ENCODE measurements at places on chromosomes 3 and 15.
A peak's percentile ranks its signal among the peaks of the same experiment; 100 is the strongest.

DNA sequence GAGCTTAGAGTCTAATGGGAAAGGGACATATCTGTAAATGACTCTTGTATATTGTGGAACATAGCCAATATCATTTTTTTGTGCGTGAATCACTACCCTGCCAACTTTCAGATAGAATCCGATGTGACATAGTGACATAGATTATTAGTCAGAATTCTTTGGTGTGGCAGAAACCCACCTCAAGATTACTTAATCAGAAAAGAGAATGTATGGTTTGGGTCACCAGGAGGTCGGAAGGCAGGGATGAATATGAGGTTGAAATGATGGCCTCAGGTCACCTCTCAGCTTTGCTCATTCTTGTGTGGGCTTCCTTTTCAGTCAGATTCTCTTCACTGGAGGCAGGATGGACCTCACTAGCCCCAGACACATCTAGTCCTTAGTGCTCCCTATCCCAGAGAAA, 41.4 kb downstream of the SNAPC5 start:
- DNase-seq, result no peak

DNA sequence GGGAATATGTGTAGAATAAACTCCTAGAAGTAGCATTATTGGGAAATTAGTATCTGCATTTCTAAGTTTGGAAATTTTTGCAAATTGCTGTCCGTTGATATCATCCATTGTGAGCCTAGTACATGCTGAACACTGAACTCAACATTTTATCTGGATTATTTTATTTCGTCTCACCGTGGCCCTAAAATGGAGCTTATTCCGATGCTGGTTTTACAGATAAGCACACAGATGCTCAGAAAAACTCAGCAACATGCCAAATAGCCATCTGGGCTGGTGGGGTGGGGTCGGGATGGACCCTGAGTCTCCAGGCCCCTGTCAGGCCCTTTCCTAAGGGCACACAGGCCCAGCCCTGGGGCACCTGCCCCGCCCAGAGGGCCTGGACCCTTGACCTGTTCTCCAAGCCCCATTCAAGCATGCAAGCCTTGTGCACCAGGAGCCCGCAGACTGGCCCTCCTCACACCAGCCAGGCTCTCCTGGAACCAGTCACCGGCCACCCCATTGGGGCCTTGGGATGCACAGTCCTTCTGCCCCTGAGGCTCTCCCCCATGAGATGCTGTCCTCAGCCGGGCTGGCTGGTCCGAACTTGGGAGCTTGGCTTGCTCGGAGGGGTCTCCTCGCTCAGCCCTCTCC, 20.7 kb upstream of the KLF13 start:
- DNase-seq, result no peak

GRCh38 chr3:138066383-138066782, 49.0 kb downstream of the DZIP1L start:
- DNase-seq, result no peak

- no peak for DNase-seq
Measured at GRCh38 chr3:157128771-157129681, 30.9 kb downstream of the CCNL1 start.

DNA sequence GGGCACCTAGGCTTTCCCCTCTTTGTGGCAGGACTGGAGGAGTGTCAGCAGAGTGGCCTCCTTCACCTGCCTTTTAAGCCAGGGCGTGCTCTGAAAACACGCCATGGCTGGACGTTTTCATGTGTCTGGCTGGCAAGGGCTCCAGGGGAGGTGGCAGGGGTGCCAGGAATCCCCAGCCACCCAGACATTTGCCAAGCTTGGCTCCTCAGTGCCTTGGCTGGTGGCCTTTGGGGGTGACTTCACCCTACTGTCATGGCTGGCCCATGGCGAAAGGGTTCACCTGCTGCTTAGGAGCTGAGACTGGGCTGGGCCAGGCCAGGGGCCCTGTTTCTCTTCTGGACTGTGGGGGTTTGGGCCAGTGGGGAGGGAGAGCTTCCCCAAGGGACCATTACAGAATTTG, 17.6 kb downstream of the KLF13 start:
- no peak for DNase-seq

- DNase-seq, result peak; percentile 35
Measured at GRCh38 chr3:46898321-46899150, 21.0 kb downstream of the PTH1R start.

DNA sequence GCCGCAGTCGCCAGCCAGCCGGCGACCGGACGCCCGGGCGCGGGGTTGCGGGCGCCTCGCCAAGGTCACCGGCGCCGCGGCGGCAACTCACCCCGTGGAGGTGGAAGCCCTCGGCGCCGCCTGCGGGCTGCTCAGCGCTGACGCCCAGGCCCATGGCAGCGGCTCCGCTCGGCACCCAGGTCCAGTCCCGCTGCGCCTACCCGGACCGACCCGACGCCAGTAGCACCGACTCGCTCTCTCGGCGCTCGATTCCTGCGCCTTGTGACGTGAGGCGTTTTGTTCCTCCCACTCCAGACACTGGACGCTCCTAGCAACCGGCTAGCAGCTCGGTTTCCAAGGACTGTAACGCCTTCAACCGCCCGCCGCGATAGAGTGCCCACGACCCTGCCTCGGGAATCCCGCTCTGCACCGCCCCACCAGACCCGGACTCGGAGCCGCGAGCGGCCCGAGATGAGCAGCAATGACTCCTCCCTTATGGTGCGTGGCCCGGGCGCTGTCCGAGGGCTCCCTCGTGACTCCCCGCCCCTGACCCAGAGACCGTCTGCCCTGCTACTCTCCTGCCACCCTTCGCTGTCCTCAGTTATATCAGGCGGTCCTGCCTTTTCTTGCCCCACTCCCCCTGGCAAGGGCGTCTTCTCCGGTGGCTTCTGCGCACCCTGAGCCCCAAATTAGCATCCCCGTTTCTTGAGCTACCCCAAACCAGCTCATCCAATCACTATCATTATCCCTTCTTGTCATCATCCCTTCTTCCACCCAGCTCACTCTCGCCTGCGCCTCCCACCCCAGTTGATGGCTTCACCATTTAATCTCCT, at the start of the genes GORASP1 and TTC21A:
TSS of gene GORASP1 (minus strand) at position 240 of the 812 bp plus-strand sequence. CDS start at position 154, 86 bp downstream.
TSS of gene TTC21A (plus strand) at position 293 of the 812 bp plus-strand sequence. CDS start at position 451, 158 bp downstream.
- peak; percentile 84 for DNase-seq

GRCh38 chr15:80246425-80246894, 5.6 kb downstream of the CTXND1 start:
- no peak for DNase-seq

DNA sequence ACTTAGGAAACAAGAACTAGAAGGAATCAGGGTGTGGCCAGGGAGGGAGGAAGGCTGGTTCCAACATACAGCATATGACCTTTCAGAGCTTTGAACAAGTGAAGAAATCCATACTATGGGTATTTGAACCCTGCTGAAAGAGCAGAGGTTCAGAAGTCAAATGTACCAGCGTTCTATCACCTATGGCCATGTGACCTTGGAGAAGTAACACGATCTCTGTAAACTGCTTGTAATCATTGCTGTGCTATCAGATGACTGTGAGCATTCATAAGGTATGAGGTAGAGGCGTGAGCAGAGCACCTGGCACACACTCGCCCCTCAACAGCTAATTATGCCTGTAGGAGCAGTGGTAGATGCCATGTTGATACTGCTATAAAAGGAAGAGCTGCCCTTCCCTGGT, 55.2 kb downstream of the KLHL6 start:
- no peak for DNase-seq

GRCh38 chr3:13583251-13584180, 34.6 kb downstream of the FBLN2 start:
- DNase-seq, result no peak

GRCh38 chr3:172777901-172778300, 27.4 kb downstream of the ECT2 start:
- DNase-seq, result no peak

DNA sequence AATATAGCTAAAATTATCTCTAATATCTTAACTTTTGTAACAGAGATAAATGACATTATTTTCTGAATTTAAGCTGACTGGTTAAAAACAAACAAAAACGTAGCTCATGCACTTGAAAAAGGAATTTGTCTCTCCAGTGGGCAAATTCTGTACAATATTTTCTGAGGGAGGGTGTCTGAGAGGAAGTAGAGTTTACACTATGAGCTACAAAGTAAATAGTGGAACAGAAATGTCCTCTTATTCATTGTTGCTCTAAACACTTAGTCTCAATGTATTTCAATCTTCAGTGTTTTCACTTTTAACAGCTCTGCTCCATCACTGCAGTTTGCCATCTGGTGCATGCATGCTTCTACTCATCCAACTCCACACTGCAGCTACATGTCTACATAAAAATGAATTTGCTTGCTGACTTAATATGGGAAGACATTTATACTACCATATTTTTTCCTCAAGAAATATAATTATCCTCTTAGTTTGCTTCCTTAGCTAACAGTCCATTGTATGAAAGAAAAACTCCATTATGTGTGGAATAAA, 817.4 kb upstream of the LMCD1 start:
- no peak for DNase-seq

- DNase-seq, result no peak
Measured at GRCh38 chr3:169083163-169083562, 580.3 kb downstream of the MECOM start.

GRCh38 chr3:113867506-113867905, 28.9 kb downstream of the GRAMD1C start:
- DNase-seq, result no peak

DNA sequence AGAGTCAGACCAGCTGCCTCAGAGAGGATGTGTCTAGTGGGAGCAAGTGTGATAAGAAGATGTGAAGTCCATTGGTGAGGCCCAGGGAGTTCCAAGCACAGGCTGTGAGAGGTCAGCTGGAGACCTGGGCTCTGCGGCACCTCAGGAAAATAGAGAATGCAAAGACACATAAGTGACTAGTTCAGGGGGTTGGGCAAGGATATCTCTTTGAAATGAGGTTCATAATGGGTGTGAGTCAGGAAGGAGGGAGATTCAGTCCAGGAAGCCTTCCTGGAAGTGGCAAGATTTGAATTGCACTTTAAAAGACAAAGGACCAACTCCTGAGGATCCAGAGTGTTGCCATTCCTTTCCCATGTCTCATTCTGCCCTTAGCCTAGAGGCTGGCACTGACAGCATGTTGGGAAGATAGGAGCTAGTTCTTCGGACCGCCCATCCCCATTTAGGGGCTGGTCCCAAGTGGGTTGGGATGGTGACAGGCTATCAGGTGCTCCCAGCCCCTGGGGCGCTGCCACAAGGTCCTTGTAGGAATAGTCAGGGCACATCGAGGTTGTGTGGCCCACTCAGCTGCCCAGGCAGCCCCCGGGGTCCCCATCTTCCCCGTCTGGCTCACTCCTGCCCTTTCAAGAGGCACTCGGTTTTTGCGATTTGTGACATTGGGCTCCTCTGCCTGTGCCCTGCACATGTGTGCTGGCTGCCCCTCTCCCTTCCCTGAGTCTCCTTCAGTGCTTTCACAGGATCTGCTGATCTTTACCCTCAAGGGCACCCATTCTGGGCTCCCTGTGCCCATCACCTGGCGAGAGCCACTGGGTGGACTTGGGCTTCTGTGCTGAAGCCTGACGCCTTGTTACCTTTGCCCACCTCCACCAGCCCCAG, 23.7 kb downstream of the ESYT3 start:
- DNase-seq, result no peak

DNA sequence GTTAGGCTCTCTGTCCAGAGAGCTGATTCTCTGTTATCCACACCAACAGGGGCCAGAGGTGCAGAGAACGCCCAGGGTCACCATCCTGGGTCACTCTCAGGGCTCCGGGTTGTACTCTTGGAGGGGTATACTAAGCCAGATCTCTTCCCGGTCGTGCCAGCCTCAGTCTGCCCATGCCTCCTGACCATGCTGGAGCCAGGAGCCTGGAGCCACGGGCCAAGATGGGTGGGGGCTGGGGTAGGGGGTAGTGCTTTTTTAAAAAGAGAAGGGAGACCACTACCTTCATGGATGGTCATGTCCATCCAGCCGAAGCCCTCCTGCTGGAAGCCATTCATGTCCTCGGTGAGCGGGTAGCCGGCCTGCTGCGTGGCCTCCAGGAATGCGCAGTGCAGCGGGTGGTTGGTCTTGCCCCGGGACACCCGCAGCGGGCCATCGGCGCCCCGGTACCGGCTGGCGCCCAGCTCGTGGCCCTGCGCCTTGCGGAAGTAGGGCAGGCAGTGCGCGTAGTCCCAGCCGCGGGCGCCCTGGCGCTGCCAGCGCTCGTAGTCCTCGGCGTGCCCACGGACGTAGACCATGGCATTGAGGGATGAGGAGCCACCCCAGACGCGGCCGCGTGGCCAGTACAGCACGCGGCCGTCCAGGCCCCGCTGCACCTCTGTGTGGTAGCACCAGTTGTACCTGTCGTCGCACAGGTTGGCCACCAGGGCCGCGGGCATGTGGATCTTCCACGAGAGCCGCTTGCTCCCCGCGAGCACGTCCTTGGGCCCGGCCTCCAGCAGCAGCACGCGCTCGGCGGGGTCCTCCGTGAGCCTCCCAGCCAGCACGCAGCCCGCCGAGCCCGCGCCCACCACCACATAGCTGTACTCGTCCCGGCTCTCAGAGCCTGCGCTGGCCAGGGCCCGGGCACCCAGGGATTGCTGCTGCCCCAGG, 22.9 kb downstream of the CHDH start:
- peak; percentile 16 for DNase-seq

DNA sequence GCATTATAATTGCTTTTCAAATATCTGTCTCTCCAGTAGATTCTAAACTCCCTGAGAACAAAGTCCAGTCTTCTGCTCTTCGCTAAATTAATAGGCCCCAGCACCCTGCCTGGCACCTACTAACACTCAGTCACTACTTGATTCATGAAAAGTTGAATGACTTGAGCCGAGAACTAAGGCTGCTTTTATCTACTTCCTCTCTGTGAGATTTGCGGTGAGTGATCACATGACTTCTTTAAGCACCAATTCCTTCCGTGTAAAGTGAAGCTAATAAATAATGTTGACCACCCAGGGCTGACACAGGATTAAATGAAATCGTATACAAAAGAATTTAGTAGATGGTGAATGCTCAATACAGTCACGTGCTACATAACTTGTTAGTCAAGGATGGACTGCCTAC, 44.6 kb upstream of the PGPEP1L start:
- DNase-seq, result no peak

GRCh38 chr3:186152889-186153292, 44.0 kb upstream of the ETV5 start:
- no peak for DNase-seq

- DNase-seq, result no peak
Measured at GRCh38 chr15:76296849-76297248, 14.4 kb downstream of the ETFA start.

DNA sequence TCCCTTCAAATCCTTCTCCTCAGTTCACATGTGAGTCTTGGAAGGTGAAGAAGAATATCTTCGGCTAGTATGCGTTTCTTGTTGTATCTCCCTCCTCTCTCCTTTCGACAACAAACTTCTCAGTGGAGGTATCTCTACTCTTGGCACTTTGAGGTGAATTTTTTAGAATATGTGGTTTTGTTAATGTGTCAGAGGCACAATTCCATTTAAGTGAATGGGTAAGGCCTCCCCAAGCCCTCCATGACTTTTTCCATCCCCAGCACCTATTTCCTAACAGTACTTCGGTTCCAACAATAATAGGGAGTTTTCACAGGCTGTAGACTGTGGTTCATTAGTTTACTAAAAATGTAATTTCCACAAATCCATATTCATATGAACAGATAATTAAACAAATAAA, 74.2 kb downstream of the TM4SF4 start:
- no peak for DNase-seq

GRCh38 chr3:59456852-59457485, 407.1 kb upstream of the CFAP20DC start:
- DNase-seq, result no peak

- no peak for DNase-seq
Measured at GRCh38 chr15:88804257-88804656, 1.0 kb downstream of the ACAN start.

GRCh38 chr3:78258798-78259197, 1218.9 kb downstream of the ROBO2 start:
- DNase-seq, result no peak

- no peak for DNase-seq
Measured at GRCh38 chr3:4271834-4272233, 31.3 kb upstream of the SETMAR start.

- no peak for DNase-seq
Measured at GRCh38 chr3:168974617-168975403, 688.7 kb downstream of the MECOM start.
